NCI-H1694 (cell line): ENCODE measurements at places on chromosomes 2 and 18.
A peak's percentile ranks its signal among the peaks of the same experiment; 100 is the strongest.

DNA sequence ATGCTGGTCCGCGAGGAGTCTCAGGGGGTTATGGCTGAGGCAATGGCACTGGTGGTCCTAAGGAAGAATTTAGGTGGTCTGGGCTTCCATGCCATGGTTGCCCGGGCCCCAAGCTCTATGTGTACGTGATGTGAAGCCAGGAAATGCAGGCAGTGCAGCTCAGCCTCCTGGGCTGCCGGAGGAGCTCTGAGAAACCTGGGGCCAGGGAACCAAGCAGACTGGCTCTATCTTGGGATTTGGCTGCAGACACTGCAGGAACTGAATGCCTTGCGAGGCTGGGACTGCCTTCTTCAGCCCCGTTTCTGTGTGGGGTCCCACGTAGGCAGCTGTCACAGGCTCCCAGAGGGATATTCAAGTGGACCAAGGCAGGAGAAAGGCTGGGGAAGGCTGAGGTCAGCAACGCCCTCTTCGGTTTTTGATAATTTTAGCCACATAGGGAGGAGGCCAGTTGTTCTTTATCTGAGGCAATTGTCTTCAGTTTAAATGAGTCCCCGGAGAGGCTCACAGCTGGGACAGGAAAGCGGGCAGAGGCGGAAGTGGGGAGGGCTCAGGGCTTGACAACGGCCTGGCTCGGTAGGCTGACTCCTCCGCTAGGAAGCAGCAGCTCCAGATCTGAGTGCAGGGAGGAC lies 77.7 kb downstream of the RHOB start:
- DNase-seq, result no peak

GRCh38 chr2:160224060-160224459 lies 24.0 kb upstream of the ITGB6 start:
- no peak for DNase-seq

DNA sequence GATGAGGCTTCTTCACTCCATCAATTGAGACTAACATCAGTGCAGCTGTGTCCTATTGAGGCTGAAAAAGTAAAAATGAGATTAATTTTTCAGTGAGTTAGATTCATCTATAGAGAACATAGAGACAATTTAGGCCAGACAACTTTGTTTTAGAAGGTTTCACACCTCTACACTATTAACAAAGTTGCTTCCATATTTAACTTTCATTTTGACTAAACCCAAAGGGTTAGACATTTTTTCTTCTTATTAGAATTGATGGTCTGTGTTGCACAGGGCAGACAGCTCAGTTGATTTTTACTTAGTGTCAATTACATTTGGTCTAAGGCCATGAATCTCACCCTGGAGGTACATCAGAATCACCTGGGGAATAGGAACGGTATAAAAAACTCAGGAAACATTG lies 130.2 kb upstream of the NXPH2 start:
- no peak for DNase-seq

GRCh38 chr2:113157897-113158753 lies 15.6 kb upstream of the PSD4 start:
- DNase-seq, result no peak

DNA sequence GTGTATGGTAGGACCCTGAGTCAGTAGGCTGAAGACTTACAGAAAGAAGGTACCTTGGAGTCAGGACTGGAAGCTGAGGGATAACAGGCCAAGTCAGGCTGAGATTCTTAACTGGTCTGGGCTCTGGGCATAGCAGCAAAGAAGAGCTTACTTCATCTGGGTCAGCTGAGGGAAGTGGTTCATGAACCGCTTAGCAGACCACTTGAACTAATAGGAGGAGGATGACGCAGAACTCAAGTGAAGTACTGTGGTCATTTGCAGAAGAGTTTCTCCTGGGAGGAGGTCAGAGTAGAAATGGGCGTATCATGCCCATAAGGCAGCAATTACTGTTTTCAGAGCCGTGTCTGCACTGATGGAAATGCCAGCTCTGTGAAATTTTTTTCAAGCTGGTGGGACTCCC lies 164.5 kb downstream of the LCLAT1 start:
- no peak for DNase-seq

GRCh38 chr2:23230885-23231284 lies 154.1 kb upstream of the KLHL29 start:
- no peak for DNase-seq

GRCh38 chr18:56565046-56565445 lies 73.3 kb downstream of the TXNL1 start:
- DNase-seq, result no peak

- no peak for DNase-seq
Observed at GRCh38 chr2:22950431-22950830, 434.5 kb upstream of the KLHL29 start.

- DNase-seq, result no peak
Observed at GRCh38 chr18:26543373-26543772, 5.0 kb downstream of the KCTD1 start.

DNA sequence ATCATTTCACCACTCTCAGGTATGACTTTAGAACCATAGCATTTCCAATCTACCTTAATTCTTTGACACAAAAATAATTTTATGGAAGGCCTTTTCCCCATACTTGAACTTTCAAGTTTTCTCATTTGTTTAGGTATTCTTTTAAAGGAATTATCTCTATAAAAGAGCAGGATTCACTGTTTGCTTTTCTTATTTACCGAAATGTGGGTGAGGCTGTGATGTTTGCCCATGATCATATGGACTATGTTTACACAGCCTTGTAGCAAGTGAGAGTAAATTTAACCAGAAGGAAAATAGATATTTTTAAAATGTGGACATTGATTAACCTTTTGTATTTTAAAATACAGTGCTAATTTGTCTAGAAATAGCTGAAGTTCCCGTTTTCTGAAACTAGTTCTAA lies 26.3 kb downstream of the CAB39 start:
- no peak for DNase-seq

DNA sequence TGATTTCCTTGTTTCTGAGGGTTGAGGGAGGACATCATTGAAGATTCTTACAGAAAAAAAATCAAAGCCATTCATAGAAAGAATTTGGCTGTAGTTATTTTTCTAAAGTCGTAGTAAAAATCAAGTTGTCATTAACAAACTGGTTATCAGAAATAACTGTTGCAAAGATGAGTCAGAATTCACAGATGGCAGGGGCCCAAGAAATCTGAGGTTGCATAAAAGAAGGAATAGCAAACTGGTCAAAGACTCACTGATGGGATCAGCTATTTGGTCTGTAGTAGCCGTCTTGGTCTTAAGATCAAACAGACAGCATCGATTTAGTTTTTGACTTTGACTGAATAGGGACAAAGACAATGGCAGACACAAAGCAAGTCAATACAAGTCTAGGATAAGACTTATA lies 334.3 kb downstream of the FIGN start:
- no peak for DNase-seq

GRCh38 chr18:35547008-35547605 lies 34.4 kb upstream of the GALNT1 start:
- DNase-seq, result no peak

DNA sequence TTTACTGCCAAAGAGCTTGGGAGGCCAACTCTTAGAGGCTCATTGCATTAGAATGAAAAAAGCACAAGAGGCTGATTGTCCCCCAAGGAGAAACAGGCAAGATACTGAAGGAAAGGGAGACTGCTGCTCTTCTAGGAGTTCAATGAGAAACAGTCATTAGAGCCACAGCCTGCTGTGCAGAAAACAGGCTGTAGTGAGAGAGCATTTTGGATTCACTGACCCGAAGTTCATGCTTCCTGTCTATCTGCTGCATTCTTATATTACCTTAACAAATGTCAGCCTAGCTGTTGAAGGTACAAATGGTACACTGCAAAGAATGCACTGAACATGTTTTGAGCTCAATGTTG lies 423.3 kb downstream of the SETBP1 start:
- no peak for DNase-seq

GRCh38 chr2:10885094-10885860 lies 26.5 kb upstream of the KCNF1 start:
- DNase-seq, result no peak

- no peak for DNase-seq
Observed at GRCh38 chr2:59339837-59340207, 1098.7 kb upstream of the FANCL start.

- no peak for DNase-seq
Observed at GRCh38 chr18:71808616-71809015, 735.5 kb downstream of the CBLN2 start.

GRCh38 chr2:182542501-182543258 lies 115.8 kb upstream of the PDE1A start:
- DNase-seq, result peak; percentile 30

DNA sequence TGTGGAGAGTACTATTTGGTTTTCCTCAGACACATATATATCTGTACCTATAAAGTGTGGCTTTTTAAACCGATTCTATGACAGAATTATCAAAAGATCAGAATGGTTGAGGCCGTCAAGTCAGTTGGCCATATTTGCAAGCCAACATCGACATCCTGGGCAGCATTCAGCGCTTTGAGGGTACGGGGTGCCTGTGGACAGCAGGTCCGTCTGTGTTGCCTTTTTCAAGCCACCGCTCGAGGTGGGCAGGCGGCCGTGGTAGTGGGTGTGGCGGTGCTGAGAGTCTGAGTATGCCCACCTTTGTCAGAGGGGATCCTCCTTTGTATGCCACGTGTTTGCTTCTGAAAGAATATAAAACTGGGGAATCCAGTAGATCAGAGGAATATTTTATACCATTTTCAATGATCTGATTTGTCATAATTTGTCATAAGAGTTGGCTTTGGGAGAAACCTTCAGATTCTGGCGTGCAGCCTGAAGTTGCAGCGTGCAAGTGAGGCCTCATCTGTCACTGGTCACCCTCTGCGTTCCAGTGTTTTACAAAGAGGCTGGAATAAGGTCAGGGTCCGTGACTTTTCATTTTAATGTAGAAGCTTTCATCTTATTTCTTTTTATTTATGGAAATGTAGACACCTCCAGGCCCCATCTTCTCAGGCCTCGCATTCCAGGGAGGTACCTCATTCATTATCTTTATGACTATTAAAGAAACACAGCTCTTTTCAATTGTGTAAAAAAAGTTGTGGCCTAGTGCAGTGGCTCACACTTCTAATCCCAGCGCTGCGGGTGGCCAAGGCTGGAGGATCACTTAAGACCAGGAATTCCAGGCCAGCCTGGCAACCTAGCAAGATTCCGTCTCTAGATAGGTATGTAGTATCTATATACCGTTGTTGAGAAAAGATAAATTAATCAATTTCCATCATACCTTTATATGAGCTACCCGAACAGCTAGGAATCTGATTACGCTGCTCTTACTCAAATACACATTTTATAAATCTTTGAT lies 37.8 kb upstream of the RBM44 start:
- no peak for DNase-seq

DNA sequence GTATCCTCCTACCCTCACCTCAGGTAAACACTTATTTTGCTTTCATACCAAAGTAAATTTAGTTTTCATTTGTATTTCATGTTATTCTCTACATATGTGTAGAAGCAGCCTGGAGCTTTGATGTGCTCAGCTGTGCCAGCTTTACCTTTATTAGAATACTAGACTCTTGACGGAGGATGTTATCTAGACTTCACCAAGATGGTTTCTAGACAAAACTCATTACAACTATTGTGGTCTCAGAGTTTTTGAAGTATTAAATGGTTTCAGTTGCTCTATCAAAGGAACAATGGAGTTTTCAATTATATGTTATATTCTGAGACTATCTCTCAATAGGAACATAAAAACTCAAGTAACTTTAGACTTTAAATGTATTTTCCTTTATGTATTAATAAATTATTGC lies 5.0 kb upstream of the IL18RAP start:
- no peak for DNase-seq

GRCh38 chr18:13471971-13472628 lies 253.5 kb downstream of the LDLRAD4 start:
- no peak for DNase-seq

- DNase-seq, result no peak
Observed at GRCh38 chr2:237604960-237605359, 14.4 kb upstream of the RAB17 start.

- peak; percentile 65 for DNase-seq
Observed at GRCh38 chr2:107094450-107094986, 208.6 kb upstream of the ST6GAL2 start.

- DNase-seq, result no peak
Observed at GRCh38 chr2:197926673-197927072, 122.3 kb downstream of the PLCL1 start.

DNA sequence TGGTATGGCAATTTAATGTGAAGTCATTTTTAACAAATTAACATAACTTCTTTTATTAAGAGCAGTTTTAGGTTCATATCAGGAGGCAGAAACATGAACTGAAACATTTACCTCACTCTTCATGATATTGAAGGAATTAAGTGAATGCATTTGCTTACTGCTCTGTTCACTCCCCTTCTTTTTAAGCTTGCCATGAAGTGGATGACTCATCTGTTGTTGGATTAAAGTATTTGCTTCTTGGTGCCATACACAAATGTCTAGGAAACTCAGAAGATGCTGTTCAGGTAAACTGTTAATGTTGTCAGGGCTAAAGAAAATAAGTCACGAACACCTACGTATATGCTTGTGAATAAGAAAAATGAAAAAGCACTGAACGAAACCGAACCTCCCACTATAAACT lies 10.2 kb upstream of the CABYR start:
- DNase-seq, result no peak

DNA sequence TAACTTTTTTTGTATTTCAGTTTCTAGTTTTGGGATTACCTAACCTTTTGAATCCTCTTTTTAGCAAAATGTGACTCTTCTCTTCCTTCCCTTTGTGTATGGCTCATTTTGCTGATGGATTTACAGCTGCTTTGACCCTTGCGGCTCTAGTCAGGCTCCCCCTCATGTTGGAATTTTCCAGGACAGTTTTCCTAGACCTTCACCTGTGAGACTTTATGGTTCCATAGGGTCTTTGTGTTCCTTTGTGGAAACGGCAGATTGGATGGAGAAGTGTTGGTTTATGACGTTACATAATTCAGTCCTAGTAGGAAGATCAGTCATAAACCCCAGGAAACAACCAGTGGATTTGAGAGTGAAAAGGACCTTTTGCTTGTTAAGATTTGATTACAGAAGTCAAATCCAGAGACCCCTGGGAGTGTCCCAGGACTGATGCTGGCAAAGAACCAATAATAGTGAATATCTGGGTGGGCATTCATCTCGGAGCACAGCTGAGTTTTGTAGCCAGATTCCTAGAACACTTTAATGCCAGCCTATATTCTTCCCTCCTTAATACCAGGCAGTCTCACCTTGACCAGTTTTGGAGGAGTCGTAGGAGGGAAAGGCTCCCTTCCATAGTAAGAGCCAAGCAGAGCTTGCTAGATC lies 42.7 kb downstream of the SOCS6 start:
- DNase-seq, result no peak

GRCh38 chr2:142724186-142724585 lies 153.3 kb upstream of the KYNU start:
- no peak for DNase-seq
